ENCODE measurements at places on chromosomes 6 and 20.

- DNase-seq = no peak
Observed at GRCh38 chr20:33531047-33531877, 41.4 kb downstream of the CBFA2T2 start.

DNA sequence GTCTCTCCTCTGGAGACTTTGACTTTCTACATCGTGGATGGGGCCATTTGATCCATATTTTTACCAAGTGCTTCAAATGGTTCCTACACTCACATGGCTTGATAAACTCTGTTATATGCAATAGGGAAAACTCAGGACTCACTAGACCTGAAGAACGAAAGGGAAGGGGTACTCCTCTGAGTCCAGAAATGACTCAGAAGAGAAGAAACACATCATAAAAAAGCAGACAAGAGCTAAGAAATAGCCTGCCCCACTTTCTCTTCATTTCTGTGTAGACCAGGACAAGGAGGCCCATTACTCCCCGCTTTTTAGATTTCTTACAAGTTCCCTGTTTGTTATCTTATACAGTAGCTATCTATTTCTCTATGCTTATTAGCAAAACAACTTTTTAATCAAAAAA, 369.8 kb upstream of the ARID1B start:
- DNase-seq = no peak

GRCh38 chr20:2005359-2005758, 11.5 kb upstream of the PDYN start:
- no peak for DNase-seq

GRCh38 chr20:48141660-48142515, 356.6 kb upstream of the SULF2 start:
- no peak for DNase-seq

DNA sequence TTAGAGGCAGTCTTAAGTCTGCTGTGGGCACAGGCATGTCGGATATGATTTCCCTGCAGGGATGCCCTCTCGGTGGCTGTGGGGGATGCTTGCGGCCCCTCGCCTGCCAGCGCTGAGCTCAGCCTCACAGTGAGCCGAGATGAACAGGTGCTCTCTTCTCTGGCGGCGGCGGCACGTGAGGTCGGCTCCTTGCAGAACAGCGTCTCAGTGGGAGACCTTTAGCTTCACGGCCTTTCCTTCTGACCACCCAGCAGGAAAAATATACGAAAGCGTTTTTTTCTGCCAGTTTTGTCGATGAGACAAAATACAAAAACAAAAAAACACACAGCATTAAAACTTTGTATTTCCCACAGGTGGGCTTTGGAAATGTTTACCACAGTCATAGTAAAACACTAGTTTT, 23.6 kb downstream of the FOXA2 start:
- DNase-seq = no peak

GRCh38 chr6:137282254-137282653, 63.1 kb upstream of the IFNGR1 start:
- DNase-seq = no peak

DNA sequence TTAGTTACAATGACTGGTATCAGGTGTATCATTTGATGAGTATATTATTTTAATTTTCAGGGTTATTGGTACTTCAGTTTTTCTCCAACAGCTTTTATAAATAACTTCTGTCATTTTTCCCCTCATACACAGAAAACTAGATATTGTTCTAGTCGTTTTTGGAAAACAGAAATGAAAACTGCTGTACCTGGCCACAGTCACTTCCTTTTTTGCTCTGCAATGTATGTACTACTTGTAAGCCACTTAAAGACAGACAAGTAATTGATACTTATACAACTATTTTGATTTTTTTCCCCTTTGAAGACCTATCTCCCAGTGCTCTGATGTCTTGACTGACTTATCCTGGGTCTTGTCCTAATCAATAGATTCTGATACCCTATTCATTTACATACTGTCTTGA, 218.6 kb upstream of the RUNX2 start:
- no peak for DNase-seq

GRCh38 chr6:111586554-111586953, 19.1 kb downstream of the TRAF3IP2 start:
- no peak for DNase-seq

- DNase-seq = no peak
Observed at GRCh38 chr20:19713822-19714578, 44.1 kb upstream of the RIN2 start.

- DNase-seq = no peak
Observed at GRCh38 chr20:45230631-45231030, 9.5 kb downstream of the SEMG2 start.

- peak; percentile 79 for DNase-seq
Observed at GRCh38 chr6:132400883-132401617, at the start of gene MOXD1. Gene MOXD1, minus strand, starts transcription at chr6:132401475. Its CDS starts 49 bp downstream, at chr6:132401426.

GRCh38 chr6:136567688-136568087, 17.5 kb upstream of the MAP7 start:
- DNase-seq = no peak

DNA sequence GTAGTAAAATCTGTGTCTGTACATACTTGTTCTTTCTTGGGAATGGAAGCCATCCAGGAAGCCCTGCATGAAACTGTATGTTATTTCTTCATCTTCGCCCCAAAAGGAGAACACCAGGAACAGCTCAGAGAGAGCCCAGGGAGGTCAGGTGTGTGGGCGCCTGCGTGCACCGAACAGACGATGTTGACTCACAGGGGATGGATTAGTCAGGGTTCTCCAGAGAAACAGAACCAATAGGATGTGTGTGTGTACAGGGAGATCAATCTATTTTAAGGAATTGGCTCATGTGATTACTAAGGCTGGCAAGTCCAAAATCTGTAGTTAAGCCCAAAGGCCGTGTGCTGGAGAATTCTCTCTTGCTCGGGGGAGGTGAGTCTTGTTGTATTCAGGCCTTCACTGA, 45.7 kb downstream of the RNASET2 start:
- DNase-seq = no peak

DNA sequence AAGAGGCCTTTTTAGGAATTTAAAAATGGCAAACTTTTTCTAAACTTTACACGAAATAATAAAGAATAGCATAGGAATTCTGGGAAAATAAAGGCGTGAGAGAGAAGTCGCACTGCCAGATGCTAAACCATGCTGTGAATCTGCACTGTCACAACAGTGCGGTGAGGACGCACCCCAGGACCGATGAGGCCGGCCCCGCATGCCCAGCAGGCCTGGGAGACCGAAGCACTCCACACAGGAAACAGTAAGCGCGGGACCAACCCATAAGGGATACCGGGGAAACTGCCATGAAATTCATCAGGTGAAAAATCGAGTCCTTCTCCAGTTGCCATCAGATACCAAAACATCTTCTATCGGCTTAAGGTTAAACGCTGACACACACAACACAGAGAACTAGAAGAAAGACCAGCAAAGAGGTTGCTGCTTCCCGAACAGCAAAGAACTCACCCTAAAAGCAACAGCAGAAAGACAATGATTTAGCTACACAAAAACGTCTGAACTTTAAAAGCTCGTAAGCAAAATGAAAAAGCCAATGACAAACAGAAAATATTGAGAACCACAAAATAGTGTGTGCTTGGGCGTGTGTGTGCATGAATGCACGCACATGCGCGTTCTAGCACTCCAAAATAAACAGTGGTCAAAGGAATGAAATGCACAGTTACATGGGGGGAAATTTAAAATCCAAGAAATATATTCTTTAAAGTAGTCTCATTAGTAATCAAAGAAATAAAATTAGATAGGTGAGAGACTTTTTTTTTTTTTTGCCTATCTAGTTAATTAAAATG, 15.4 kb downstream of the RAMACL start:
- DNase-seq = no peak

DNA sequence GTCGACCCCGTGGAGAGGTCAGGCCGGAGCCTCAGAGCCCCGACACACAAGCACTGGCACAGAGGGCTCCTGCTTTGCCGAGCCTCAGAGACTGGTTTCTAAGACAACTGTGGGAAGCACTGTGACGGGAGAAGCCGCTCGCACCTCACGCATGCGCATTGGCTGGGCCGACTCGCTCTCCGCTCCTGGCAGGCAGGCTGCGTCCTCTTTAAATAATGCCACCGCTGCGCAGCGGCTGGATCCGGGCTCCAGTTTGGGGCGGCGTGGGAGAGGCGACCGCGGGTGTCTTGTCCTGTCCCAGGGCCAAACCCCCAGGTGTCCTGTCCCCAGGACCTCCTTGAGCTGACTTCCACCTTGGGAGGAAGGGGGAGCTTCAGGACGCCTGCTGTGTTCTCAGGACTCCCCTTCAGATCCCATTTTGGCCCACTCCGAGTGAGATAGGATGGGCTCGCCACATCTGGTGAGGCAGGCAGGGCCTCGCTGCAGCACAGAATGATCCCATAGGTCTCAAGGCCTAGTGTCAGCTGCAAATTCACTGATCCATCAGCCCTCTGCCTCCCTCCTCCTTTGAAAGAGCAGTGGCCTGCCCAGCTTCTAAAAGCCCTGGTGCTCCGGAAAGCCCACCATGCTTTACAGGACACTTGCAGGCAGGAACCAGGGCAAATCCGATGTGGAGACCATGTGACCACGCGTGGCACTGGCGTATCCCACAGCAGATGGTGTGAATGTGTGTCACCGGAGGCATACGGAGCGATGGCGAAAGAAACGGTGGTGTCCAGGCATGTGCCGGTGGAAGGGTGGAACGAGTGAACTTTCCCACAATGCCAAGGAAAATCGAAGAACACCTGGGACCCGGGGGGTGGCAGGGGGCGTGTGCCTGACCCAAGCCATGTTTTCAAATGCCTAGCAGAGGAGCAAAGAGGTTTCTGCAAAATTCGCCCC, 169.3 kb upstream of the ZNF337 start:
- peak; percentile 47 for DNase-seq

DNA sequence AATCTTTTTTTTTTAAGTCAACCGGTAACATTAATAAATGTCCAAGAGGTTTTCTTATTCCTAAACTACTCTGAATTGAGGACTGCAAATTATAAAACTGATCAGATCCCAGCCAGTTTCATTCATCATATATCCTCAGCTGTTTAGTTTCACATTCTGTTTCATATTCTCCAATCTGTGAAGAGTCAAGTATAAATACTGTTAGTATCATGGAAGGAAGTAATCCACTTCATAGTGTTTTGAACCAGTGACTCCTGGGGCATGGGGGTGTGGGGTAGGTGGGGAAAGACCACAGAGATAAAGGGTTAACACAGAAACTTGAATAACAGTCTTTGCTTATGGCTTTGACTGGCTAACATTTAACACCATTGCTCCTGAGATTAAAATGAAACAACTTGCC, 69.9 kb downstream of the FYN start:
- no peak for DNase-seq

DNA sequence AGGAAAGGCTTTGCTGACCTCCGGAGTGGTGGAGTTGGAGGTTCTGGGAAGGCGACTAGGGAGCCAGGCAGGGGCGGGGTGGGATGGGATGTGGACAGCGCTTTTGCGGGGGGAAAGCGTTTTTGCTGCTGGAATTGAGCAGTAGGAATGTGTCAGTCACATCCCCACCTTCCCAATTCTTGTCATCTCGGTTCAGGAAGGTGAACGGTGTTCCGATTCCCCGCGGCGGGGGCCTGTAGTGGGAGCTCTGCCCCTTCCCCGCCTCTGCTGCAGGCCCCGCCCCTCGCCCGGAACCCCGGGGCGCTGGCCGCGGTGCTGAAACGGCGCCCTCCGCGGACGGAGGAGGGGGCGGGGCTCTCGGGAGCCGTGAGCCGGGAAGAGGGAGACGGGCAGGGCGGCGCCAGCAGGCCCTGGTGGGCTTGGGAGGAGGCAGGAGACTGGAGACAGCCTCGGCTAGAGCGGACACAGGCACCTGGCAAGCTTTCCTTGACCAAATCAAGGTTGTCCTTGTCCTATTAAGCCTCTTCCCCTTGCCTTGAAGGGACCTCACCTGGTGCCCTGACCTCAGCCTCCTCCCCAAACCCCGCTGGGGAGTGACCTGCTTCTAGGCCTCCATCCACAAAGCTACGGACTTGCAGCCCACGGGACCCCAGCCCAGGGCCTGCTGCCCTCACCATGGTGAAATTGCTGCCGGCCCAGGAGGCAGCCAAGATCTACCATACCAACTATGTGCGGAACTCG, at the start of gene LHFPL5:
Gene LHFPL5 (plus strand): TSS at position 357 of the 741 bp plus-strand sequence. CDS start 319 bp downstream, at position 676.
- peak; percentile 85 for DNase-seq

- DNase-seq = no peak
Observed at GRCh38 chr6:151690768-151691562, 116.5 kb upstream of the ESR1 start.

DNA sequence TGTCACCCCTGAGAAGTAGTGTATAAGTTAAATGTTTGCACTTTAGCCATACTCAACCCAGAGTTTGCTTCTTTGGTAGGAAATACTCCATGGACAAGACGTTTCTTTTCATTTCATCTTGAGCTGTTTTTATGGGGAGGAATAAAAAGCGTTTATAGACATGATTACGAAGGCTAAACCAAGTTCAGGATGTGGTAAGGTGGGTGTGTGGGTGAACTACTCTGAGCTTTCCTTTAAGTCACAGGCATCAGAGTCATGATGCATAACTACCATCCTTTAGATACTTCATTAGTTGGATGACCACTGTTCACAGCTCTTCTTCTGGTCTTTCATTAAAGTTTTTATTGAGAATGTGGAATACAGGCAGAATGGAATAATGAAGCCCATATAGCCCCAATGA, 48.9 kb downstream of the EBF4 start:
- no peak for DNase-seq

GRCh38 chr6:111543913-111544435, 61.0 kb upstream of the REV3L start:
- DNase-seq = no peak

GRCh38 chr20:41011551-41012067, 17.0 kb upstream of the TOP1 start:
- peak; percentile 65 for DNase-seq

GRCh38 chr6:144460327-144461095, 175.4 kb downstream of the UTRN start:
- DNase-seq = no peak
